ENCODE measurements at places on chromosomes 1 and 21.

DNA sequence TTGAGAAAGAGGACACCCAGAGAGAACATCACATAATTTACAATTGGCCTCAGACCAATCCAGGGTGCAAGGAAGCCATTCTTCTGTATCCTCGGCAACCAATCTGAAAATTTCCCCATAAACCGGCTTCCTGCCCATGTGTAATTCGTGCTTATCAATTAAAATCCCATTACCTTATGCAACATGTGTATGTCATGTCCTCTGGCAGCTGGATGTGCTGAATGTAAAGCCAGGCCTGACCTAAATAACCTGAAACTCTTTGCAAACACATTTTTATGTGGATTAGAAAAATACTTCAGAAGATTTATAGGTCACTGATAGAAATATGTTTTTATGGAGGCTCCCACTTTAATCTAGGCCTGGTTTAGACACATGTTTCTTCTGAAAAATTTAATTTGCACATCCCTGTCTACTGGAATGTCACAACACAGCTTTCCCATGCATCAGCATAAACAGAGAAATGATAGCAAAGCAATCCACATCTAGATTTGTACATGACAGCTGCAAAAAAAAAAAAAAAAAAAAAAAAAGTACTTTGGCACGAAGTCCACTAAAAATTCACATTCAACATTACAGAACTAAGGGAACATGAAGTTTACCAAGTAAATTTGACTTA lies 69.4 kb upstream of the SAMSN1 start:
- DNase-seq: no peak

- DNase-seq: no peak
Observed at GRCh38 chr1:221029981-221030649, 150.9 kb downstream of the HLX start.

- DNase-seq: no peak
Observed at GRCh38 chr1:172547071-172547470, 14.1 kb downstream of the SUCO start.

GRCh38 chr1:50368179-50369007 lies 54.9 kb downstream of the DMRTA2 start:
- DNase-seq: no peak

DNA sequence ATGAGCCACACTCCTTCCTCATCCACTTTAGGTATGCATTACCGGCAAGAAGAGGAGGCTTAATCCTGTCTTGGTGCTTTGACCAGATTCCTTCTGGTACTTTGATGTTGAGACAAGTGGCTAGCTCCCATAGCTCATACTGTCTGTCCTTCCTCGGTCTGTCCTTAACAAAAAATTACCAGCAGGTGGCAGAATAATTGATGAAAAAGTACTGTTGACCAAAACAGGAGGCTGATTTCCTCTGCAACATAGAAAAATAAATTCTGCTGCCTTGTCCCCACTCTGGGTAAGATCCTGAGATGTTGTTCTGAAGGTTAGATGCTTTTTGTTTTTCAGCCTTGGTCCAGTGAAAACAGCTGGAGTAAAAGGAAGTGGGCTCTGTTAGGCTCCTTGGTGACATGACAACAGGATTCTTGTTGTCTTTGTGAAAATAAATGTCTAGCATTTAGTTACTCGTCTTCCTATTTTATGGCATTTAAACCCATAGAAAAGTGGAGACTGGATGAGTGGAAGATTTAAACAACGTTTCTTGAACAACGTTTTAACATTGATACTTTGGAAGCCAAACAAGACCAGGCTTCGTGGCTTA lies 11.2 kb upstream of the HJV start:
- DNase-seq: no peak

GRCh38 chr1:68916221-68916902 lies 419.5 kb upstream of the DEPDC1 start:
- DNase-seq: no peak

DNA sequence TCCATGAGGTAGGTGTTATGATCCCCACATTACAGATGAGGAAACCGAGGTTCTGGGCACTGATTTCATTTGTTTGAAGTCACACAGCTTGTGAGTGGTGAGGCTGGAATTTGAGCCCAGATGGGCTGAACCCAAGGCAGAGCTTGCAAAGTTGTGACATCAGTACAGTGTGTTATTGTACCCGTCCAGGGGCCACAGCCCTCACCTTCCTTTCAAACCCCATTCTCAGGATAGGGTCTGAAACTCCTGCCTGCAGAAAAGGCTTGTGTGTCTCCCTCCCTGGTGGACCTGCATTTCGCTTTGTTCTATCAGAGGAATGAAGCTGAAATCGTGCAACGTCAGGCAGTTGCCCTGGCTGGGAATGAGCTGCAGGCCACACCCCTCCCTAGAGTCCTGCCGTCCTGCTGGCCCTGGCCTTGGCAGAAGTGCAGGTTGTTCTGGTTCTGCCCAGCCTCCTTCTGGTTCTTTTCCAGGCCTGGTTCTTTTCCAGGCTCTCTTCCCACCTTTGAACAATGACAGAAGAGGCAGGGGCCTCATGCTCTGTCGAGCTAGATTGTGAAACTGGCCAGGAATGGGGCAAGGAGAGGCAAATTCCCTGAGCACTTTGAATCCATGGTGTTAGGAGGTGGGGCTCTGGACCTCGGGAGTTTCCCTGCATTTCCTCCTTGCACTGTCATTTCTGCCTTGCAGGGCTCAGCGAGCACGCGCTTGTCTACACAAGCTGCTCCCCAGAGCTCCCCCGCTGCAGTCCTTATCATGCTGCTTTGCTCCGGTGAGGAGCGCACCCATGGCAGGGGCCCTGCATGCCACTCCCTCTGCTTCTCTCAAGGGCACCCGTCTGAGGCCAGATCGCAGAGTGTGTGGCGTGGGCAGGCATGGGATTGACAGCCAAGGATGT lies 8.2 kb upstream of the MYOM3 start:
- DNase-seq: no peak

DNA sequence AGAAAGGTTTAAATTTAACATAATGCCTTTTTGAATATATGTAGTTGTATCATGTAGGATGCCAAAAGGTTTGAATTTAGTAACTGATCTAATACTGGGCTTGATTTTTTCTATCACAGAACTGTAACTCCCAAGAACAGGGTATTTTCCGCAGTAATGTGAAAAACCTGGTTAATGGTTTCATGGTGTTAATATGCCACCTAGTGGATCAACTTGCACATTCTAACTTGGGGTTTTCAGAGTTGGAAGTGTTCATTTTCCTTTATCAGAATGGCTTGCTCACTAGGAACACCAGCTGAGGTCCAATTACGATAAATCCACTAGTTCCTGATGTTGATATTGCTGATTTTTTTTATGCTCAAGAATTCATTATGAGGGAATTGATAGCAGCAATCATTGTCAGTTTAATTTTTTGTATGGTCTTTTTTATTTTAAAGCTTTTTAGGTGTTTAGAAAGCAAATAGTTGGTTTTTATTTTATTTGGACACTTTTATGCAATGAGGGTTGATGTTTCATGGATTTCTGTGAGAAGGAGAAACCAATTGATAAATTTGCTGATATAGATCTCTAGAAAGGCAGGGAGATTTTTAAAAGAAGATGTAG lies 157.2 kb downstream of the PLA2G4A start:
- no peak for DNase-seq

- DNase-seq: no peak
Observed at GRCh38 chr1:111751906-111752575, 3.7 kb upstream of the DDX20 start.

DNA sequence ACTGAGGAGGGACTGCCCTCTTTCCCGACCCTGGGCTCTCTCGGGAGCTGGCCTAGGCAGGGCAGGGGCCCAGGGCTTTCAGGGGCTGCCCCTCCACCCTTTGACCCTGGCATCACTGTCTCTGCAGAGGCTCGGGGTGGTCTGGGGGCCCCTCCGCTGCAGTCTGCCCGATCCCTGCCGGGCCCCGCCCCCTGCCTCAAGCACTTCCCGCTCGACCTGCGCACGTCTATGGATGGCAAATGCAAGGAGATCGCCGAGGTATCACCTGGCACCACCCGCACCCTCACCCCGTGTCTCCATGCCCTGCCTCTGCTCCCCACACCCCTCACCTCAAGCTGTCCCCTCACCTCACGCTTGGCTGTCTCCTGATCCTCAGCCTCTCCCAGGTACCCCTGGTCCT lies 5.5 kb downstream of the AMPD2 start:
- no peak for DNase-seq

GRCh38 chr1:226763905-226764264 lies 24.8 kb upstream of the ITPKB start:
- no peak for DNase-seq

DNA sequence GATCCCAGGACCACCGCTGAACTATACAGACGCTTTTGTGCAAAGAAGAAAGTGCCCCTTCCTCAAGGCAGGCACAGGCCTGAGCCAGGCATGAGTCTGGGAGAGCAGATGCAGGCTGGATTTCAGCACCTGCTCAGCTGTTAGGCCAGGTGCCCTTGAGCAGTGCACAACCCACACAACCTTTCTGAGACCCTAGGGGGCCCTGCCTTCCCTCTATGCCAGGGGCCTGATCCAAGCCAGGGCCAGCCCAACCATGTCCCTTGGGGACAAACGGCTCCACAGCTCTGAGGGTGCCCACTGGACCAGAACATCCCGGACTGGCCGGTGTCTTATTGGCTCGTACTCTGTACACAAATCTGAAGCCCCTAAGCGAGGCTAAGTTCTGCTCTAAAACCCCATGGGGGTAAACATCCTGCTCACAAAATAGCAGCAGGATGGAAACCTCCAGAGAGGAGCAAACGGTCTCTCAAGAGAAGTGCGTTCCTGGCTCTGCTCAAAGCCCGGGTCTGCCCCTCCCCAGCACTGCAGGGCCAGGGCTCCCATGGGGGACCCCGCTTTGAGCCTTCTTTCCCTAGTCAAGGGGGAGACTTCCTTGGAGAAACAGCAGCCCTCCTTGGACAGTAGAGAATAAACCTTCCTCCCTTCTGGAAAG lies 275.1 kb downstream of the NPHP4 start:
- no peak for DNase-seq

DNA sequence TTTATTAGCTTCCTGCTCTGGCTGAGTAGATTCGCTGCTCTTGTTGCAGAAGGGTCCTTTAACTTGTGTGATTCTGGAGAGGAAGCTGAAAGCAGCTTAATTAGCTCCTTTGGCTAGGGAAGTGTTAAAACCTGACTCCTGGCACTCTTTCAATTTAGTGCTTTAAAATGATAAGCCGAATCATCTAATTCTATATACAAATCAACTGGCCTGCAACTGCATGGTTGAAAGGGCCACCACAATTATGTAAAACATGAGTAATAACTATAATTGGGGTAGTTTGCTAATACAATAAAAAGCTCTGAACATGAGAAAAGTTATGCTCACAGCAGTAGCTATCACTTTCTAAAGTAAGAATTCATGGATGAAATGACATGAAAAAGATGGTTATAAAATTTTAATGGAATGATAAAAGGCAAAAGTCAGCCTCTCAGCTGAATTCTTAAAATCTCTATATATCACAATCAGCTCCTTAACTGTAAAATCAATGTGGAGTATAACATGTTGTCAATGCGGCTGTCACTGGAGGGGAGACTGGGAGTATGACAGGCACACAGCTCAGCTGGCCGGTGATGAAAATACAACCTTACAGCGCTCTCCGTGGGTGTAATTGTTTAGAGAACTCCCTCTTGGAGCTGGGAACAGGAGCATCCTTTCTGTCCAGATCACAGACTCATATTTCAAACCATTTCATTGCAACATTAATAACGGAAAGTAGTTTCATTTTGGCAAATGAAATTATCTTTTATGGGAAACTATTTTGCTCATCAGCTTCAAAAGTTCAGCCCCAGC lies 324.4 kb downstream of the KCTD3 start:
- no peak for DNase-seq

DNA sequence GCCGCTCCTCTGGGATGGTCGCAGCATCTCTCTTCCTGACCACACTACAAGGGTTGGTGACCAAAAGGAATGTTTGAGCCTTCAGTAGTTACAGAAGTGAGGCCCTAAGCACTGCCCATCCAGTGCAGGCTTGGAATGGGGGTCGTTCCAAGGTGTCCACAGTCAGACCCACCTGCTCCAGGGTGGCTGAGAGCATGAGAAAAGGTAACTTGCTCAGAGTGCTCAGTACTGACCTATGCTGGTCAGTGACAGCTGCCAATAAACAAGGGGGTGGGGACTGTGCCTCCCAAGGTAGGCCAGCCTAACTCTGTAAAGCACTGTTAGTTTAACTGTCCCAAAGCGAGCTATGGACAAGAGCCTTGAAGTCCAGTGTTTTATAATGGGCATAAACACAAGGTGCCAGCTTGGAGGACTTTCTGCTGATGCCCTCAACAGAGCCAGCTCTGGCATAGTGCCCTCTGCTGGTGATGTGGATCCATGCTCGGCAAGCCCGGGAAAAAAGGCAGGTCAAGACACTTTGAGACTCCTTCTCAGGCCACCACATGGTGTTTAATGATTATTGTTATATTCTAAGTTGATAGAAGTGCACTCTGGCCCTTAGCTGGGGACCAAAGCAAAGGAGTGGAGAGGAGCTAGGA lies 78.1 kb upstream of the DNAH14 start:
- DNase-seq: no peak

DNA sequence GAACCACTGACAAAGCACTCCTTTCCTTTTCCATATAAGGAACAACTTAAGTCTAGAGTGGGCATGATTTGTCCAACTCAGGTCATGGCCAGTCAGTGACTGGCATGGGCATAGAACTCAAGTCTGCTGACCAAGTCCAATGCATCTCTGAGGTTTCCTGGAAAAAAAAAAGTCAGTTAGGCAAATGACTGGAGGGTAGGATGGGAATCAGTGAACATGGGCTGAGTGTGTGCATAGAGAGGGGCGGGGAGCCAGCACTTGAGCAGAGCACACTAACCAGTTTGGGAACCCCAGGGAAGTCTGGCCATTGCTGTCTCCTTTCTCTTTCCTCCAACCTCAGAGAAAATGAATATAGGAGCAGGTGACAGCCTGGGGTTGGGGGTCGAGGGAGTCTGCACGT lies 53.6 kb upstream of the FMOD start:
- no peak for DNase-seq

- no peak for DNase-seq
Observed at GRCh38 chr1:161739865-161740566, 9.6 kb upstream of the DUSP12 start.

GRCh38 chr1:81563632-81564031 lies 237.1 kb upstream of the ADGRL2 start:
- no peak for DNase-seq

DNA sequence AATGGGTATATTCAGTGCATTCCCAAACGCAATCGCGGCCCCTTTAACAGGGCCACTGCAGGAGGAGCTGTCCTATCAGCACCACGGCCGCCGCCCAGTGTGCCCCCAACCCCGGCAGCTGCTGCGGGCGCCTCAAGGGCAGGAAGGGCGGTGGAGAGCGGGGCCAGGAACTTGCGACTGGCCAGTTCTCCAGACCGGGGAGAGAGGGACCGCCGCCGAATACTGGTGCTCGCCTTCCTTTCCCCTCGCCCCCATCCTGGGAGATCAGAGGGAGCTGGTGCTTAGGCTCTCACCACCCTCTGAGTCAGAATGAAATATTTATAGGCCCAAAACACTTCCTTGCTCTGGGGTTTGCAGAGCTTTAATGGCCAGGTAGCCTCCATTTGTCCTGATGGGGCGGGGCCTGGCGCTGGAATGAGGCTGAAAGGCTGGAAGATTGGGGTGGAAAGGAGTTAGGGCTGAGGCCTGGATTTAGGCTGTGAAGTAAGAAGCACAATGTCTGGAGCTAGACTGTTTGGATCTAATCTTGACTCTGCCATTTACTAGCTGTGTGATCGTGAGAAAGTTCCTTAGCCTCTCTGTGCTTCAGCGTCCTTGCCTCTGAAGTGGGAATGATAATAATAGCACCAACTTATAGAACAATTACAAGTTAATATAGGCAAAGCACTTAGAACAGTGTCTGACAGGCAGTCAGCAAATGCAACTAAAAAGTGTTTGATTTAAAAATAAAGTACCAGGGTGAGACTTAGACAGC lies 75.5 kb downstream of the NAV1 start:
- no peak for DNase-seq

All from activated CD4-positive, CD25-positive, alpha-beta regulatory T cell (primary cell).